Activated T-cell treated with anti-CD3 and anti-CD28 coated beads, Interleukin-2, amount 50 U/mL, for 48 hours (primary cell): ENCODE measurements at places on chromosomes 4 and X.

GRCh38 chr4:1098311-1098925 is 14.9 kb downstream of the RNF212 start:
- DNase-seq: no peak

DNA sequence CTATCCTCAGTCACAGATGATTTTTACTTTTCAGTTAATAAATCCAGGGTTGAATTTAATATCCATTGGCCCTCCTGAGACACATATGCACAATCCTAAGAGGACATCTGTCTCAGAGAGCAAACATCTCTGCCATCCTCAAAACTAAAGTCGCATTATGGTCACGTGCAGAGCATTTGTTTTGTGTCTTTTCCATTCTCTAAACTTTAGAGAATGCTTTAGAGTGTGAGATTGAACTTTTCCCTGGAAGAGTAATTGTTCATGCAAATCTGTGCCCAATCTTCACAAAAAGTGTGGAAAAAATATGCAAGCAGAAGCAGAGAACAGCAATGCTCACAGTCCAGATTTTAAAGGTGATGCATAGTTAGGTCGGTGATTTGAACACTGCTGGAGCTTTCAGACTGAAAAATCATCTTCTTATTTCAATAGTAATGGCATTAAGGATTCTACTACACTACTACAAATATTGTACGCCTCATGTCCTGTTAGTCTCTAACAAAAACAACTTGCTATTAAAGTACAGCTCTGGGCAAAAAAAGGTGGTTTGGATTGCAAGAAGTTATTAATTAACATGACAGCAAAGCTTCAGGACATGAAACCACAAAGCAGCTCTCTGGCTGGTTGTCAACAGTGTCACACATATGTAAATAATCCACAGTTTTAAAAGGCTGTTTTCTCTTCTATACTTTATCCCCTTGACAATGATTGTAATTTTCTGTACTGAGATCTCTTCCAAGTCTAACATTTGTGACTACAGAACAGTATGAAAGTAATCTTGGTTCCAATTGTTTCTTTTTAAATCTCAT is 19.9 kb downstream of the DCHS2 start:
- no peak for DNase-seq

DNA sequence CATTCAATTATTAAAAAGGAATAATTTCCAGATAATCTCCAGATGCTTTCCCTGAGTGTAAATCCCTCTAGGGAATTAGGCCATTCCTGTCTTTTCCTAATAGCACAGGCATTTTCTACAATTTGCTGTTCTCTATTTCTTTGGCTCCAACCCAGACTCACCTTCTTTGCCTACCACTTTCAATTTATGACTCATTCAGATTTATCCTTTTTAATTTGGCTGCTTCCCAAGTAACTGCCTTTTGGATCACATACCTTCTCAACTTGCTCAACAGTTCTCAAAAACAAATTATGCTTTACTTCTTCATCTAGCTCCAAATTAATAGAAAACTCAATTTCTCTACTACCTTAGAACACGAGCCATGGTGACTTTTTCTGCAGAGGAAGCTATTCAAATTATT is 1166.3 kb upstream of the PCDH7 start:
- no peak for DNase-seq

DNA sequence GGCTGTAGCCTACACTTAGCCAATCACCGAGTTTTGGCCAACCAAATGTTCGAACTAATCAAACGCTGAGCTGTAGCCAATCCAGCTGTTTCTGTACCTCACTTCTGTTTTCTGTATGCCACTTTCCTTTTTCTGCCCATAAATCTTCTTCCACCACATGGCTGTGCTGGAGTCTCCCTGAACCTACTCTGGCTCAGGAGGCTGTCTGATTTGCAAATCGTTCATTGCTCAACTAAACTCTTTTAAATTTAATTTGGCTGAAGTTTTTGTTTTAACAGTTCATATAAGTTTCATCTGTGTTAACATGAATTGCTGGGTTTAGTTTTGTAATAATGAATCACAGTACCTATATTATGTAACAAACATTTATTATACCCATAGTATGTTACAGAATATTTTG is 160.7 kb upstream of the PCDH7 start:
- DNase-seq: no peak

GRCh38 chr4:14193601-14194000 is 566.1 kb upstream of the BOD1L1 start:
- DNase-seq: no peak
